DND-41 (cell line): ENCODE measurements at places on chromosomes 13 and 19.

GRCh38 chr13:95740979-95741320 lies 64.0 kb downstream of the DNAJC3 start:
- DNase-seq: no peak

DNA sequence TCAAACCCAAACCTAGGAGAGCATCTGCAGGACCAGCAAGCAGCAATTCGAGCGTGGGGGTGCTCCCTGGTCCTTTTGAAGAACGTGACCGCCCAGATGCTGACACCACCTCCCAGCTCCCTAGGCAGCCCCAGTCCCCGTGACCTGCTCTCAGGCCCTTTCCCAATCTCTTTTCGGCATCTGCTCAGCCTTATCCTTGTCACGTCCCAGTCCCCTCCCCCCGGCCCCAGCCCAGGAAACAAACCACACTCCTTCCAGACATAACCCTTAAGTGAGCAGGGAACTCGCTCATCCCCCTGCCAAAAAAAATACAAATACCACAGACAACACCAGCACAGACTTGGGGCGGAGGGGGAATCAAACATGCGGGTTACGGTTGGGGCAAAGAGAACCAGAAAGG lies 3.3 kb downstream of the MLLT1 start:
- DNase-seq: no peak

GRCh38 chr13:74004109-74004508 lies 130.1 kb downstream of the KLF12 start:
- DNase-seq: no peak

- no peak for DNase-seq
These were observed 42.1 kb downstream of the RHPN2 start for GRCh38 chr19:33022472-33023116.

- no peak for DNase-seq
These were observed 72.5 kb downstream of the ZNF708 start for GRCh38 chr19:21256722-21257121.

DNA sequence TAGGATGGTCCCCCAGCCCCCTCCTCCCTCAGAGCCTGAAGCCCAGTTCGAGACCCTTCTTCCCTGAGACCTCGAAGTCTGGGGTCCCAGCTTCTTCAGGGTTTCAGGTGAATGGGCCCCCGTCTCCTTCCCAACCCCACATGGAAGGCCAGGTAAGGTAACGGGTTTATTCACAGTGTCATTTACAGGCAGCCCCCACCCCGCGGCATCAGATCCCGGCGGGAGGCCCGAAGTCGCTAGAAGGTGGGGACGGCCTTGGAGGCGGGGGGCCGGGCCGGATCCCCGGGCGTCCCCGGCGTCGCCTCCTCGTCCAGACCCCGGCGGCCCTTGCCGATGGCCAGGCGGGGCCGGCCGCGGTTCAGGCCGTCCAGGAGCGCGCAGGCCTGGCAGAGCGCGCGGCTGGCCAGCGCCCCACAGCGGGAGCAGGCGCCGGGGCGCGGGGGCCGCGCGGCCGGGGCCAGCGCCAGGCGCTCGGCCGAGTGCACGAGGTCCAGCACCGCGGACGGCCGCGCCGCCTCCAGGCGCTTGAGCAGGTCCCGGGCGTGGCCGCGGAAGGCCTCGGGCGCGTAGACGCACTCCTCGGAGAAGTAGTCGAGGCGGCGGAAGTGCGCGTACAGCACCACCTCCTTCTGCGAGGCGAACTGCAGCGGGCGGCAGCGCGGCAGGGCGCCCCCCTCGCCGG lies 9.7 kb downstream of the CTU1 start:
- no peak for DNase-seq

- DNase-seq: no peak
These were observed 810.2 kb downstream of the UQCRFS1 start for GRCh38 chr19:28402701-28403290.

DNA sequence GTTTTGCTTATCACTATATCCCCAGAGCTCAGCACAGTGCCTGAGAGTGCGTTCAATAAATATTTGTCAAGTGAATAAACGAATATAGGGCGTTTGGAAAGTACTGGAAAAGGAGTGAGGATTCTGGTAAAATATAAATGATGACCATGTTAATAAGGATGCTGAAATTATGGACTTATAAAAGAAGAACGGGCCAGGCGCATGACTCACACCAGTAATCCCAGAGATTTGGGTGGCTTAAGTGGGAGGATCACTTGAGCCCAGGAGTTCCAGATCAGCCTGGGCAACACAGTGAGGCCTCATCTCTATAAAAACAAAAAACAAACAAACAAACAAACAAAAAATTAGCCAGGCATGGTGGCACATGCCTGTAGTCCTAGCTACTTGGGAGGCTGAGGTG lies 198.1 kb downstream of the VWA8 start:
- no peak for DNase-seq

- DNase-seq: no peak
These were observed 3.2 kb downstream of the AXL start for GRCh38 chr19:41222240-41222639.

DNA sequence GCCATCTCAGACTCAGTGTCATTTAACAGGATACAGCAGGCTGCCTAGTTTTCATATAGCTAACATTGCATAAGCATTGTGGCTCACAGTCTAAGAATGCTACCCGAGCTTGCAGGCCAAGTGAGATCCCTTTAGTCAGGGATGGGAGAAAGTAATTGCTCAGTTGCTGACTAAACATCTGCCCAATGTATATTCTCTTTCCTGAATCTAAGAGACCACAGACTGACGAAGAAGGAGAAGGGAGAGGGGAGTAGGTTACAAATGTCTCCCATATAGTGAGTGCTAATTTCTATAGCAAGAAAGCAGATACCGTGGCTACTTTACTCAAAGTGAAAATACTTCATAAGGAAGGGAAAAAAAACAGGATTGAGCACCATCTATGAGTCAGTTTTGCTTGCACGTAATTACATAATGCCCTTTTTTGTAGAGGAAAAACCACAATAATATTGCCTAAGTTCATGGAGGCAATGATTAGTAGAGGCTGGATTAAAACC lies 453.9 kb downstream of the COG6 start:
- DNase-seq: no peak

- DNase-seq: no peak
These were observed 163.5 kb downstream of the MTUS2 start for GRCh38 chr13:28983641-28984040.

- no peak for DNase-seq
These were observed 9.8 kb upstream of the SIGLEC10 start for GRCh38 chr19:51427201-51427600.

DNA sequence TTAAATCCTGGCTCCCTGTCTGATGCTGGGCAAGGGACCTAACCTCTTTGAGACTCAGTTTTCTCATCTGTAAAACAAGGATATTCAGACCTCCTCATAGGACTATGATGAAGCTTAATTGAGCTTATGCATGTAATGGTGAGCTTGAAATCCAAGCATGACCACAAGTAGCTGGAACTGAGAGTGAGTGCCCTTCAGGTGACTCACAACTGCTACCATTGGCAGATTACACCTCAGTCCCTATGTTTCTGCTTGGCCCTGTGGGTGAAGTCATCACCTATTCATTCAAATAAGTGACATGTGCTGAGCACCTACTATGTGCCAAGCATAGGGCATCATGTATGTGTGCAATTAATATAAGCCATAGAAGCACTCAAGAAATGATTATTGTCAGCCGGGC lies 25.7 kb downstream of the NOVA2 start:
- no peak for DNase-seq

DNA sequence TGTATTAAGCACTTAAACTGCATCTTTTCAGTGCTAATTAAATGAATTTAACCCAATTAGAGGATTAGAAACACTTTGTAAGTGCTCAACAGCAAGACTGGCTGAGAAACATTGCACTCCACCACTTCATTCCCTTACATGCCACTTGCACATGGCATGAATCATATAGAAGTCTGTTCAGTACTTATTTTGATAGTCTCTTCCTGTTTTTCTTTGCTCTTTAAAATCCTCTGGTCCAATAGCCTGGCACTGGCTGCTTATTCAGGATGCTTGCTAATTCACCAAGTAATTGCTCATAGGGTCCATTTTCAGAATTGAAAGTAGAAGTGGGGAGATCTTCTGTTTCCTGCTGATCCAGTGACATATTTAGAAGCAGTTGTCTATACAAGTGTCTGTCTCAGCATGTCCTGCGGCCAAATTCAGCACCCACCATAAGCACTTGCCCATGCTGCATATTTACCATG lies 900.1 kb downstream of the PCDH9 start:
- no peak for DNase-seq

DNA sequence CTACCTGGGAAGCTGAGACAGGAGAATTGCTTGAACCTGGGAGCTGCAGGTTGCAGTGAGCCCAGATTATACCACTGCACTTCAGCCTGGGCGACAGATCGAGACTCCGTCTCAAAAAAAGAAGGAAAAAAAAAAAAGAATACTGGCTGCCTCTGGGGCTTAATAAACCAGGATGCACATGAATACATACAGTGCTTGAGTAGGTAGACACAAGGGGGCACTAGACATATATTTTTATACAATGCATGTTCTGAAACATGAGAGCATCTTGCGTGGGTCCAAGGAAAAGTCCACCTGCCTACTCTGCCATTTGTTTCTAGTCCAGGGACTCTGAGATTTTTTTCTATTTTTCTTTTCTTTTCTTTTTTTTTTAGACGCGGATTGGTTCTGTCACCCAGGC lies 31.2 kb downstream of the KEAP1 start:
- peak; percentile 23 for DNase-seq

DNA sequence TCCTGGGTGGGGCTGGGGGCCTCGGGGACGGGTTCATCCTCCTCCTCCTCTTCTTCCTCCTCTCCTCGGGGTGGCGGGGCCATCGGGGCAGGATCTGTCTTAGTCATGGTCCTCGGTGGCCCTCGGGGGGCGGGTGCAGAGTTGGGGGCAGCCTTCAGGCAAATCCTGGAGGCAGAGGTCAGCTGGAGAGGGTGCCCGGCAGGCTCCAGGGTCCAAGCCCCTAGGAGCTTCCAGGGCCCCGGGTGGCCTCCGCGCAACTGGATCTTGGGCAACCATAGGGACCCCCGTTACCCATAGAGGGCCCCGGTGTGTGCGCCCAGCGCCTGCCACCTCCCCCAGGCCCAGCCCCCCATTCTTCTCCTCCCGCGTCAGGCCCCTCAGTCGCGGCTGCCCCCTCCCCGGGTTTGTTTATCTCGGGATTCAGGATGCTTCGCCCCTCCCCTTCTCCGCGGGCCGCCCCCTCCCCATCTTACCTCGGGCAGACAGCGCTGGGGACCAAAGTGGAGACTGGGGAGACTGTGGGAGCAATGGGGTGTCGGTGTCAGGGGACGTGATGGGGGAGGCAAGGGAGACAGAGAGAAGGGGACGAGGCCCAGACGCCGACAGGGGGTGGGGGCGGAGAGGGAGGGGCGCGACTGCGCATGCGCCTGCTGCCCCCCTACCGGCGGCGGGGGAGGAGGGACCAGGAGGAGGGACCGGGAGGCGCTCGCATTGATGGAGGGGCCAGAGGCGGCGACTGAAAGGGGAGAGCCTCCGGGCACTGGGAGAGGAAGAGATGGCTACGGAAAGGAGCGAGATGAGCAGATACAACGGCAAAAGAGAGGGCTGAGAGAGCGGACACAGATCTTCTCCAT lies at the start of gene CLIP3:
Gene CLIP3, minus strand, starts transcription at position 623 of the 854 bp plus-strand sequence. Its CDS starts 516 bp downstream, at position 107.
- DNase-seq: no peak

GRCh38 chr13:78701383-78701782 lies 42.4 kb upstream of the OBI1 start:
- no peak for DNase-seq

GRCh38 chr19:49065905-49066512 lies 1.4 kb upstream of the NTF4 start:
- no peak for DNase-seq

GRCh38 chr19:21269813-21270212 lies 59.4 kb downstream of the ZNF708 start:
- DNase-seq: no peak

DNA sequence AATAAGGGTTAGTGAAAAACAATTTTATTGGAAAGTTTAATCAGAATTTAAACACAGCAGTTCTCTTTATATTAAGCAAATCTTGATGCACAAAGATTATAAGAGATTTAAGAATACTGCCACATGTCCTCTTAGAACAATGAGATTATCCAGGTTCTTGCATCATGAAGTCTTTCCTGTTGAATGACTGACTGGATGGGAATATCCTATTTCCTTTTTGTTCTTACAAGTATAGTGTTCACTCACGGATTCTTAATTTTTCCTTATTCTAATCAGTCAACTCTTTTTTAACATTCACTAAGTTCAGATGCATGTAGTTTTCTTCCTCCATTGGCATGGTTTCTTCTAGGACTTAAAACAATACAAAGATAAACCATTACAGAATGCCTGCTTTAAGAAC lies 10.1 kb downstream of the URI1 start:
- DNase-seq: no peak

DNA sequence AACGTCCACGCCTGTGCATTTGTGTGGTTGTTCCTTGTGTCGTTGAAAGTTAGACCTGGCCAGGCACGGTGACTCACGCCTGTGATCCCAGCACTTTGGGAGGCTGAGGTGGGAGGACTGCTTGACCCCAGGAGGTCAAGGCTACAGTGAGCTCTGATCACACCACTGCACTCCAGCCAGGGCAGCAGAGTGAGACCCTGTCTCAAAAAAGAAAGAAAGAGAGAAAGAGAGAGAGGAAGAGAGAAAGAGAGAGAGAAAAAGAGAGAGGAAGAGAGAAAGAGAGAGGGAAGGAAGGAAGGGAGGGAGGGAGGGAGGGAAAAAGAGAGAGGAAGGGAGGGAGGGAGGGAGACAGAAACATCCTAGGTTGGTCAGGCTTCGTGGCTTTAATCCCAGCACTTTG lies 5.1 kb downstream of the ZNF114 start:
- DNase-seq: no peak

DNA sequence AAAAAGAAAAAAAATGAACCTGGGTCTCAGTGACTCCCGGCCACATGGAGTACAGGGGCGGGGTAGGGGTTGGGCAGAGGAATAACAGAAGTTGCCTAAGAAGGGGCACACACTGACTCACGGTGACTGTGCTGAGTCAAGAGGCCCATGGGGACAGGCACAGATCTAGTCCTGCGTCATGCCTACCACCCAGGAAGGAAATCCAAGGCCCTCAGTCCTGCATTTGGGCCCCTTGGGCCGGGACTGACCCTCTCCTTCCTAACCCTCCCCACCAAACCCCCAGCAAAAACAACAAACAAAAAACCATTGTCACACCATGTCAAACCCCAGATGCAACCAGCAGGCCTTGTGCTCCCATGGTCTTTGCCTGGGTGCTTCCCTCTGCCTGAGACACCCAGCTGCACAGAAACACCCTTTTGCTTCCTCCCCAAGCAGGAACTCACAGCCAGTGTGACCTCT lies 9.6 kb upstream of the NOTCH3 start:
- DNase-seq: no peak

DNA sequence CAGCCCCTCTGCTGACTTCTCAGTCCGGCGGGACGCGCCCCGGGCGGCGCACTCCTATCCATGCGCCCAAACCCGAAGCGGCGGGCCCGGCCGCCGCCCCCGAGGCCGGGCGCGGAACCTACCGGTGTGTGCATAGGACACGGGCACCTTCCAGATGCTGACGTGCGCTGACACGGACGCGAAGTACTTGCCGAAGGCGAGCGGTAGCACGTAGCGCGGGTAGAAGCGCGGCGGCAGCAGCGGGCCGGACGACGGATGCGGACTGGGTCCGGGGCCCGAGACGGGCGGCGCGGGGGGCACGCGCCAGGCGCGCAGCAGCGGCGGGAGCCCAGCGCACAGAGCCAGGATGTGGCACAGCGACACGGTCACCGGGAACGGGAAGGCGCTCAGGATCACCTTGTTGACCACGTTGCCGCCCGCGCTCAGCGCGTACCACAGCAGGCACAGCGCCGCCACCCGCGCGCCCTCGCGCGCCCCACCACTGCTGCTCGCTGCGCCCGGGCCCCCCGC lies 338 bp downstream of the SLC35E1 start:
- DNase-seq: no peak
